Renal cortical epithelial cell (primary cell): ENCODE measurements at places on chromosomes 2 and 18. TPM values are rescaled to one million over a fixed set of nuclear protein-coding genes. Genes with fewer than 3 reads are reported as not detected.

RGPD4 gene
- total RNA-seq: under 0.01 TPM in 1 of 2 replicates, not detected in the other

ONECUT2 gene
- total RNA-seq: under 0.01 and 0.80 TPM in 2 replicates

DNA sequence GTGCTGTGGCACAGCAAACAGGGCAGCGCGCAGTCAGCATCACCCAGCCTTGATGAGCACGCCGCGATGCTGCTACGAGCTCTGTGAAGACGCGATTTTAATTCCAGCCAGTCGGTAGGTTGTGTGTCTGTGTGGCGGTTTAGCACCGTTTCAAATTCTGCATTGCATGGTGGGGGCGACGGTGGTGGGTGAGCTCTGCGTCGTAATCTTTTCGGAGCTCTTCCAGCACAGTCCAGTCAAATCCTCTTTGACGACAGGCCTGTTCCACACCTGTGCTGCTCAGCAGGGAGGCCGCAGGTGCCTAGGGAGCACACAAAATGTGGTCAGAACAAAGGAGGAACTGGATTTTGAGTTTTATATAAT, 8.6 kb downstream of the ALLC start:
- DNase-seq: no peak

DNA sequence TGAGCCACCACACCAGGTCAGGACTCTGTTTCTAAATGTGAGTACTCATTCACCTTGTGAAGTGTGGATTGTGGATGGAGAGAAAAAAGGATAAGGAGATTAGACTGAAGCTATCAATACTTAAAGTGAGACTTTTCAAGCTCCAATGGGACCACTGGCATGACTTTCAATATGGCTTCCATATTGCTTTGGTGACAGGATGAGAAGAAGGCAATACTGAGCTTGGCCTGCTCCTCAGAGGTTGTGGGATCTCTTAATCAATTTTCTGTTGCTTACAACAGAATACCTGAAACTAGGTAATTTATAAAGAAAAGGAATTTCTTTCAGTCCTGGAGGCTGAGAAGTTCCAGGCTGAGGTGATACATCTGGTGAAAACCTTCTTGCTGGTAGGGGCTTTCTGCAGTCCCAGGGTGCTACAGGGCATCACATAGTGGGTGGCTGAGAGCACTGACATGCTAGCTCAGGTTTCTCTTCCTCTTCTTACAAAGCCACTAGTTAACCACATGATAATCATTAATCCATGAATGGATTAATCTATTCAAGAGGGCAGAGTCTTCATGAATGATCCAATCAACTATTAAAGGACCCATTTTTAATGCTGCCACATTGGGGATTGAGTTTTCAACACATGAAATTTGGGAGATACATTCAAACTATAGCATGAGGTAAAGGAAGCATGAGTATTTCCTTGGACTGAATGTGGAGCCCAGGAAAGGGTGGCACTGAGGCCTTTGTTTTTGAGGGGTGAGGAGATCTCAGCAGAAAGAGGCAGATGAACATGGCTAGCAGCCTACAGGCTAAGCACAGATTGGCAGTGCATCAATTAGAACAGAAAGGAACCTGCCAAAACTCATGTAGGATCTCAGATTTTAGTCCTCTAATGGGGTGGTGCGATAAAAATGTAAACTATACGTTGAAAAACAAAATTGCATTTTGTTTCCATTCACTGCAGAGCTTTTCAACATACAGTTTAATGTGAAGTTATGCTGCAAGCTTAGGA, 274.5 kb downstream of the PIK3C3 start:
- DNase-seq: peak; percentile 73

GRCh38 chr2:27645197-27645596, 16.3 kb downstream of the GPN1 start:
- no peak for DNase-seq

DNA sequence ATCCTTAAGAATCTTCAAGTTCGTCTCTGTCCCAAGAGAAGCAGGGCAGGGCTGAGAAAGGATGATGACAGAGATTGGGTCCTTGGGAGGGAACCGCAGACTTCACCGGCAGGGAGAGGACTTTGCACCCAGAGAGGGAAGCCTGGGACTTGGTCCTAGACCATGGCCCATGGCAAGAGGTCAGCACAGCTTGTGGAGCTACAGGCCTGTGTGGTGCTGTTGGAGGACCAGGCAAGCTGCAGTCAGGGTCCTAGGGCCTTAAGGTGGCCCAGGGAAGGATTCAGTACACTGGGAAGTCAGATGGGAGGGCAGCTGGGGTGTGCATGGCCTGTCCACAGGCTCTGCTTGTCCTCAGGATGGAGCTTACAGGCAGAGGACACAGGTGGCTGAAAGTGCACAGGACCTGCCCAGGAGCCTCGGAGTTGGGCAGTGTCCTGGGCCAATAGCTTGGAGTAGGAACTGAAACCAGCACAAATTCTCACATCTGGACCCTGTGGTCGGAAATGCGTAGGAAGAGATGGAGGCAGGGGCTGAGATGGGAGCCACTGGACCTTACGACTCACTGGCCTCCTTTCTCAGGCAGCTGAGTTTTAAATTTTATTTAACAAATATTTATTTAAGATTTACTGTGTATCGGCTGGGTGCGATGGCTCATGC, 56.4 kb upstream of the TCF7L1 start:
- DNase-seq: no peak

DNA sequence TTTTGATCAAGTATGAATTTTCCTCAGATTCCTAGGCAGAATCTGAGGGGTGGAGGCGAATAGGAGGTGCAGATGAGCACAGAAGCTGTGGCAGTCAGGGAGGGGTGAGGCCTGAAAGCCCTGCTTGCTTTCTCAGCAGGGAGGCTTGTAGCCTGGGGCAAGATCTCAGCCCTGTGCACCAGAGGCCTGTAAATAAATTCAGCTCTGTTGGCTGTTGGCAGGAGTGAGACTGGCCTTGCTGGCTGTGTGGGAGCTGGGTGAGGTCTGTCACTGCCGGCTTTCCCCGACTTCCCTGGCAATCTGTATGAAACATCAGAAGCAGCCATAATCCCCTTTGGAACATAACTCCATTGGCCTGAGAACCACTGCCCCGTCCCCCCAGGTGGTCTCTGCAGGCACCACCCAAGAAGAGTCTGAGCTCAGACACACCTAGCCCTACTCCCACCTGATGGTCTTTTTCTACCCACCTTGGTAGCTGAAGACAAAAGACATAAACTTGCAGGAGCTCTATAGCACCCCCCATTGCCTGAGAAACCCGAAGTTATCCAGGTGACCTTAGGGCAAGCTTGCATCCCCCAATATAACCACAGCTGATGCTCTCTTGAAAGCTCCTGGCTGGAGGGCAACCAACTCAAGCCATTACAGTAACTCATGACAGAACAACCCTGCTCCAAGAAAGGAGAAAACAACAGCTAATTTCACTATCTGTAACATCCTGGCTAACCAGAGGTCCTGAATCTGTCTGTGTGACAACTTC, 32.3 kb downstream of the EVA1A start:
- DNase-seq: peak; percentile 45
